ENCODE measurements at places on chromosomes 1 and 21.

- DNase-seq, result no peak
These were observed 12.4 kb downstream of the NEXN start for GRCh38 chr1:77900687-77901293.

DNA sequence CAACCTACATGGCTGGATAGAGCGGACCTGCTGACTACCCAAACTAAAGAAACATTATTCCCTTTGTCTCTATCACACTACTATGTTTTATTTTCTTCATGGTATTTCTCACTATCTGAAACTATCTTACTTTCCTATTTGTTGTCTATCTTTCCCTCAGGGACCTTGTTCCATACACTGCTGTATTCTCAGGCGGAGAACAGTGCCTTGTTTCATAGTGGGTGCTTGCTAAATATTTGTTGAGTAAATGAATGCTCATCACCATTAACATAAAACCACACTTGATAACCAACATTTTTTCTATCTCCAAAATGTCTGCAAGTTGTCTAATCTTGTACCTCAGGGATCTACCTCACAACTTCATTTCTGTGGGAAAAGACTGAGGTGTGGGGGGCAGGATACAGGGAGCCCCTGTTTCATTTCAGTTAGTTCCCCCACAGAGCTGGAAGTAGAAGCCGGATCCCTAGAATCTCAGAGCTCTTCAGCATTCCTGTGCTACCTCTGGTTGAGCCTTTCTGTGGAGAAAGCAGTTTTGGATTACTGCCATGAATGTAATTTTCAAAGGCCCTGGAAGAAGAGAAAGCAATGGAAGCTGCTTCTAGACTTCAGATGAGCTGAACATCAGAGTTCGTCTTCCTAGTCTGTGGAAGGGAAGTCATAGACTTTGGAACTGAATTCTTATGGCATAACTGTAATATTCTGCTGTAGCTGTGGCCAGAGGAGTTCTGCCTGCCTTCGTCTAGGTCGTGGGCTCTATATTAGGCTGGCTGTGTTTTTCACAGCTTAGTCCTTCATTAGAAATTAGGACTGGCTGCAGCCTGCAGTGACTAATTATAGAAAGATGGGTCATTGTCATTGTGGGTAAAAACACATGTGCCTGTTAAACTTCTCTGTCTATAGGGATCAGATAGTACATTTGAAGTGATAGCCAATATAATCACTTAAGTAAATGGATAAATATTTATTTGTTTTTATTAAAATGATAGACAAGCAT lies 293.2 kb upstream of the SGIP1 start:
- DNase-seq, result no peak

- no peak for DNase-seq
These were observed 135.1 kb downstream of the AK5 start for GRCh38 chr1:77416692-77417450.

DNA sequence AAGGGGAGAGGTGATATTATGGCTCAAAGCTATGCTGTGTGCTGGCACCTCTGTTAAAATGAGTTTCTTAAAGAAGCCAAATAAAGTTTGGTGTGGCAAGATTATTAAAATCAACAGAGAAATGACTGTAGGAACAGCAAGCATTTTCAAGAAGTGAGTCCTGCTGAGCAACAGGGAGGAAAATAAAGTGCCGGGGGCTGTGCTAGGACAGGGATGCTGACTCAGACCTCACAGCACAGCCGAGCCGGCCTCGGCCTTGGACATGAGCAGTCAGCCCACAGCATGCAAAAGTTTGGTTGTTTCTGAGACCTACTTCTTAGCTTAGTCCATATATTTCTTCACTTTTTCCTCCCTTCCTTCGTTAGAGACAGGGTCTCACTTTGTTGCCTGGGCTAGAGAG lies 19.2 kb downstream of the CNIH3 start:
- no peak for DNase-seq

DNA sequence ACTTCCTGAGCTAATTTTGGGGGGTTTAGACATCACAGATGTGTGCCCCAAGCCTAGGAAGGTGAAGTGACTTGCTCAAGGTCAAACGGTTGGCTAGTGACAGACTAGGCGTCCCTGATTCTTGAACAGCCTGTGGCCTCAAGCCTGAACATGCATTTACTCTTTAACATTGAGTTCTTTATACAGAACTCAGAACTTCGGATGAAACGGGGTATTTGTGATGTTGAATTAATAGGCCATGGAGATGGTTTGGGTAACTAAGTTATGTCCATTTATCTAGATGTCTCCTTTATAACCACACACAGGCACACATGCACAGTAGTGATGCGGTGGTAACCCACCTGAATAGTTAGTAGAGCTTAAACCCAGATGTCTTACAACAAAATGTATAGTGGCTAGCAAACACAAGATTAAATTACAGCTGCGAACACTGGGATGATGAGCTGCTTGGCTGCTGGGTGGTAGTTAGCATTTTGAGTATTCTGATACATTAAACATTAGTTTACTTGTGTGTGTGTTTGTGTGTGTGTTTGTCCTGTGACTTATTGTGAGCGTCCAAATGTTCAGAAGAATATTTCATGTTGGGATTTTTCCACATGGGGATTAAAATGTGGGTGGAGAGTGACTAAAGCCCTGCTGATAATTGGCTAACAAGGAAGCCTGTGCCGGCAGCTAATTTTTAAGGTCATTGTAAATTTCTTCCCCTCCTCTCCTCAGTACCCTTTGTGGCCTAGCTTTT lies 2.3 kb downstream of the ATP1A1 start:
- no peak for DNase-seq
